Stromal cell of bone marrow (primary cell): ENCODE measurements at places on chromosomes 6 and 20.

DNA sequence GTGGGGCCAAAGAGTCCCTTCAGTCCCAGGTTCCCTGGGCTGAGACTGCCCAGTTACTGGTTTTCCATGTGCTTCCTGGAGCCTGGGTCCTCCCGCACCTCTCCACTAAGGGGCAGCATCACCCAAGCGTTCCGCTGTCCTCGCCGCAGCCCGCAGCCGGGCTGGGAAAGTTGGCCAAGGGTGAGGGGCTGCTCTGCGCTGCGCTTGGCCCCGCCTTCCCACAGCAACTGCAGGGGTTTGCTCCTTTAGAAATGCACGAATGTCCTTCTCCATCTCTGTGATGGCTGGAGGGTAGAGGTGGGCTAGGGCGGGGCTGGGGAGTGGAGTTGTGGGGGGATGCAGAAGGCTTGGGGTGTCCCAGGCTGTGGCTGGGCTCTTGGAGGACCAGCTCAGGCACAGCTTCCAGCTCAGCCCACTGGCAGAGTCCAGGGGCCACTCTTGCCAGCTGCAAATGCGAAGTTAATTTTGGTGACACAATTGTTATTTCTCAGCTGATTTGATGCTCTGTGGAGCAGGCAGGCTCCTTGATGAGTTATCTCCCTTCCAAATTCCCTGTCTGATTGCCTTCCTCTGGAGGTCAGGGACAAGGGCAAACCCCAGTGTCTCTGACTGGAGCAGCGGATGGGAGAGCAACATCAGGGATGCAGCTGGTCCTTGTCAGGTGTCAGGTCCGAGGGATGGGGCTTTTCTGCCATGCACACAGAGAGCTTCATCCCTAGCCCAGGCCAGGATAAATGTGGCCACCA lies 63.2 kb downstream of the NOL4L start:
- DNase-seq = peak; percentile 18

DNA sequence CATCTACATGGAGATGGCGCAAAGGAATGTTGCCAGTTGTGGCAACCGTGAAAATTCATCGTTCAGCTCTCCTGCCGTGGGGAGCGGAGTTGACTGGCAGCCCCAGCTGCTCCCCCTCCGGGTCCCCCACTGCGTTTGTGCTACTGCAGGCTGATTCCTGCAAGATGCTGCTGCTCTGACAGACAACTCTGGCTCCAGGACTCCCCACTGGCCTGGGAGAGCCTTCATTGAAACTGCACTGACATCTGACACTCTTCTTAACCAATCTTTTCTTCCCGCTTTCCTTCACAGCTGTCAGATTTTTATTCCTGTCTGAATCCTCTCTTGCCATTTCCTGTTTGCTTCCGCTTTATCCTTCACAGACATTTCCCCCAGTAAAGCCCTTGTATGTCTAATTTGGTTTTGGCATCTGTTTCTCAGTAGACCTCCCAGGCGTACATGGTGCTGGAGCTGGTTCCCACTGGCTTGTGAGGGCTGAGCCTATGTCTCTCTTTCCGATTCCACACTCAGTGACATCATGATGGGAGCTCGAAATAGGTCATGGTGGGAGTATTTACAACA lies 9.5 kb upstream of the ATRN start:
- peak; percentile 3 for DNase-seq

DNA sequence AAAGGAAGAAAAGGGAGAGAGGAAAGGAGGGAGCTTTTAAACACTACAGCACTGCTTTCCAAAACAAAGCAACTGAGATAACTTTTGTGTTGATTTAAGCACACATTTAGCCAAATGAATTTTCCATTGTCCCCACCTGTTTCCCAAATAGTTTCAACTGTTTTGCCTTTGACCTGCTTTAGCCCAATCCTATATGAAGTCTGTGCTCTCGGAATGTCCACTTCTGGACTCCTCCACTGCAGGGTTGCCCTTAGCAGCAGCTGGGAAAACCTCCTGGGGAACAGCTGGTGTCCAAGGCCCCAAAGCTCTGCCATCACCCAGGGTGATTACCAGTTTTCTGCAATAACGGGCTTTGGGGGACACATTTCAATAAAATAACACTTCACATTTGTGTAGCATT lies 44.9 kb upstream of the PKHD1 start:
- DNase-seq = no peak

GRCh38 chr20:51514249-51514648 lies 28.3 kb downstream of the NFATC2 start:
- no peak for DNase-seq

DNA sequence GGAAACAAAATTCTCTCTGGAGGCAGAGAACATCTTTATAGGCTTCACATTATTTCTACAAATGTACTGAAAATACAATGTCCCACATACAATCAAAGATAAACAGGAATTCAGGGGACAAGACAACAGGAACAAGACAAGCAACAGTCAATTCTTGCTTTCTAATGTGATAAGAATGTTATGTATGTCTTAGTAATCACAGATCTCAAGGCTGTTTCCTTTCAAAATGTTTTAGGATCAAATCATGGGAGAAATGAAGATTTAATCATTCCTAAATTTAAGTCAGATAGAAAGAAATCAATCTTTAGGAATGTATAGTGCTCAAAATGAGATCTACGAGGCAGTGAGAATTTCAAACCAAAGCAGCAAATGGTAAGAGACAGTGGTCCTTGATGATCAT lies 32.1 kb downstream of the NEDD9 start:
- no peak for DNase-seq

DNA sequence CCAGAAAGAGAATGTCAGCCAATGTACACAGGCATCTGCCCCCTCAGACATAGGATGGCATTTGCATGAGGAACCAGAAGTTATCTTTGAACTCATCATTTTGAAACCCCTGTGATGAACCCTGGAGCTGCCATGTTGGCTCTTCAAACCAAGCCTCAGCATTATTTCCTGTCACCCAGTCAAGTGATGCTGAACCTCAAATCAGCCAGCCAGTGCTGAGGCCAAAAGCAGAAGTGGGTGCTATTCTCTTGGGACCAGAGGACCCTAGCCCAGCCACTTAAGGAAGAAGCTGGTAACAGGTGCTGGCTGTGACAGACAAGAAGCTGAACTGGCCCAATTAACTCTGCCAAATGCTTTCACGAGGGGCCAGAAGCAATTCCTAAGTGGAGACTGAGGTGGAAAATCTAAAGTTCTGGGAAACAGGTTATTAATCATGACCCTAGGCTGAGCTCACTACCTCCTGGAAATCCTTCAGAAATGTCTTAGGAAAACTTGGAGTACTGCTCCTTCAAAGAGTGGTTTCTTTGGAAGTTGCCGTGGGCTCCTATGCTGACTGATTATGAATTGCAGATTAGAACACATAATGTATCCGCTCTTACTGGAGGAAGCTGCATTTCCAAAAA lies 4.0 kb downstream of the PKIG start:
- no peak for DNase-seq

- DNase-seq = no peak
These were observed 3.6 kb upstream of the HINT3 start for GRCh38 chr6:125952764-125953501.

DNA sequence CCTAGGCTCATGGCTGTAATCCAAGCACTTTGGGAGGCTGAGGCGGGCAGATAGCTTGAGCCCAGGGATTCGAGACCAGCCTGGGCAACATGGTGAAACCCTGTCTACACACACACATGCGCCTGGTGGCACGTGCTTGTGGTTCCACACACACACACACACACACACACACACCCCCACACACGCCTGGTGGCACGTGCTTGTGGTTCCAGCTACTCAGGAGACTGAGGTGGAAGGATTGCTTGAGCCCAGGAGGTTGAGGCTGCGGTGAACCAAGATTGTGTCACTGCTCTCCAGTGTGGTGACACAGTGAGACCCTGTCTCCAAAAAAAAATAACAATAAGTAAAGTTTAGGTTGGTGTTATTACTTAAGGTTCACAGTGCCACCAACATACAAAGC lies 165.8 kb downstream of the ZFAND3 start:
- DNase-seq = no peak

- no peak for DNase-seq
These were observed 161.7 kb downstream of the CDH4 start for GRCh38 chr20:61413752-61414151.

- DNase-seq = peak; percentile 76
These were observed 103.2 kb upstream of the DUSP22 start for GRCh38 chr6:188821-189655.

- DNase-seq = no peak
These were observed 17.7 kb downstream of the SRXN1 start for GRCh38 chr20:635028-635892.

DNA sequence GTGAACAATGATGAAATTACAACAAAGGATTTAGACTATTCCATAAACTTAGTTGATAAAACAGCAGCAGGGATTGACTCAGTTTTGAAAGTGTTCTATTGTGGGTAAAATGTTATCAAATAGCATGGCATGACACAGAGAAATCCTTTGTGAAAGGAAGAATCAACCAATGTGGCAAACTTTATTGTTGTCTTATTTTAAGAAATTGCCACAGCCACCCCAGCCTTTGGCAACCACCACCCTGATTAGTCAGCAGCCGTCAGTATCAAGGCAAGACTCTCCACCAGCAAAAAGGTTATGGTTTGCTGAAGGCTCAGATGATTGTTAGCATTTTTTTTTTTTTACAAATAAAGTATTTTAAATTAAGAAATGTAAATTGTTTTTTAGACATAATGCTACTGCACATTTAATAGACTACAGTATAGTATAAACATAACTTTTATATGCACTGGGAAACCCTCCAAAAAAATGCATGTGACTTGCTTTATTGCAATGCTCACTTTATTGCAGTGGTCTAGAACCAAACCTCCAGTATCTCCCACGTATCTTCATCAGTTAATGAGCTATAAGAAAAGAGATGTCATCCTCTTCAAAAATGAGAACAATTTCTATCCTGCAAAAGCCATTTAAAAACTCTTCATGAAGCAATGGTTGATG lies 162.7 kb downstream of the SOBP start:
- DNase-seq = no peak

DNA sequence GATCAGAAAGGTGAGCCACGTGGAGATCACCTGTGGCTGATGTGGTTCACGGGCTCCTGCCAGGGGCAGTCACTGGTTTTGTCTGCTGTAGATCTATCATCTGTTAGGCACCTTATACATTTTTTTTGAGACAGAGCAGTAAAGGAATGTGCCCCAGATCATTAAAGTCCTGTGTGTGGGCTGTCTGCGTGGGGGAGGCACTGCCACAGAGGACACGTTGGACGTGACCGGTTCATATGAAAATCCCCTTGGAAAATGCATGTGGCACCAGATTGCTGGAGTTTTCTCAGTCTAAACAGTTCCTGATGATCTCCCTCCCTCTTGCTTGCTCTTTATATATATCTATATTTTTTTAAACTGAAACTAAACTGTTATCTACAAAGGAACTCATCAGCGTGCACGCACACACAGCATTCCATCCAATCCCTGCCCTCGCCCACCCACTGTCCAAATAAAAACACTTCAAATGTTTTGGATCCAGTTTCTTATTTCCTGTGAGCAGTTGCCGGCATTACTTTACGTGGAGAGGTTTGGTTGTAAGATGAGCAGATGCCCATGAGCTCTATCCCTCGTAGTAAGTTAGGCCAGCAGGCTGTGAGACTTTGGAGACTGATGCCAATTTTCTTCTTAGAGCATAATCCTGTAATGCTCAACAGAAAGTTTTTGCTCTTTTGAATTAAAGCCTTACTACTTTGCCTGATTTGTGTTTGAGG lies 161.6 kb upstream of the EXOC2 start:
- DNase-seq = no peak

GRCh38 chr20:64076061-64076997 lies 3.0 kb downstream of the RGS19 start:
- no peak for DNase-seq

- DNase-seq = no peak
These were observed 3.9 kb upstream of the ZBTB9 start for GRCh38 chr6:33450434-33450833.

- no peak for DNase-seq
These were observed 151.5 kb downstream of the CFAP61 start for GRCh38 chr20:20203784-20204183.

DNA sequence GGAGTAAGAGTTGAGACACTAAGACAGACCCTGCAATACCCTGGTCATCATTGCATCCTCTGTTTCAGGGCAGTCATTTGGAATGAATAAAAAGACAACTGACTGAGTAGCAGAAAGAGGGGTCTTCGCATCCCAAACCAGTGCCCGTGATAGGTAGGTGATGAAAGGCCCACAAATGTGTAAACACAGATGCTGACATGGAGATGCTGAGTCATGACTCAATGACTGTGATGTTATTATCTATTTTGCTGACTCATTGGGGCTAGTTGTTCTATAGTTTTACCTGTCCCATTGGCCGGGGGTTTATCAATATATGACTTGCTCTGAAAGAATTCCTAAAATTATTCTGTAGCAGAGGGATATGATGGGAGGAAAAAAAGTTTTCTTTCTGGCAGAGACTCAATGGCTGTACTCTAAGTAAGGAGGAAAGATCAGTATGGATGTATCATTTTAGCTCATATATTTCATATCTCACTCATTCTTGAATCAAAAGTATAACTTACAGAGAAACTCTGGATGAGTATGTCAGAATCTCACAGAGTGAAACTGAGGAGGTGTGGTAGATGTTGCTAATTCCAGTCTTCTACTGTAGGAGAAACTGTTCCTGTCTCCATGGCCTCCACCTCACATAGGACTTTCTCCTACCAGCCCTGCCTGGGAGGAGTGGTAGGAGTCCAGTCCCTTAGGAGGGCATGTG lies 119.9 kb upstream of the PREP start:
- DNase-seq = no peak

GRCh38 chr20:38000293-38000692 lies 33.0 kb downstream of the TTI1 start:
- no peak for DNase-seq

DNA sequence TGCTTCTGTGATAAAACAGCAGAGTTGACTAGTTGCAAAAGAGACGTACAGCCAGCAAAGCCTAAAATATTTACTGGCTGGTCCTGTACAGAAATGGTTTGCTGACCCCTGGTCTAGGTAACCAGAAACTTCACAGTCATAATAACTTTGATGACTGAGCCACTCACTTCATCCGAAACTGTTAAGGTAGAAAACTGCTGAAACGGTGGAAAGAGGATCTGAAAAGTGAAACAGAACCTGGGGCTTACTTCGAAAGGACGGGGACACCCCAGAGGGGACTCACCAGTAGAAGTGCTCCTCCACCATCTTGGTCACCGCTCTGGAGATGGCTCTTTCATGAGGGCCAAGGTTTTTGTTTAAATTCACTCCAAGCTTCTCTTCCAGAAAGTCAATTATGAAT lies 16.4 kb downstream of the FAXC start:
- DNase-seq = no peak

GRCh38 chr6:20541382-20541781 lies 7.1 kb downstream of the CDKAL1 start:
- DNase-seq = no peak

GRCh38 chr6:113403966-113404595 lies 453.1 kb upstream of the MARCKS start:
- DNase-seq = no peak

DNA sequence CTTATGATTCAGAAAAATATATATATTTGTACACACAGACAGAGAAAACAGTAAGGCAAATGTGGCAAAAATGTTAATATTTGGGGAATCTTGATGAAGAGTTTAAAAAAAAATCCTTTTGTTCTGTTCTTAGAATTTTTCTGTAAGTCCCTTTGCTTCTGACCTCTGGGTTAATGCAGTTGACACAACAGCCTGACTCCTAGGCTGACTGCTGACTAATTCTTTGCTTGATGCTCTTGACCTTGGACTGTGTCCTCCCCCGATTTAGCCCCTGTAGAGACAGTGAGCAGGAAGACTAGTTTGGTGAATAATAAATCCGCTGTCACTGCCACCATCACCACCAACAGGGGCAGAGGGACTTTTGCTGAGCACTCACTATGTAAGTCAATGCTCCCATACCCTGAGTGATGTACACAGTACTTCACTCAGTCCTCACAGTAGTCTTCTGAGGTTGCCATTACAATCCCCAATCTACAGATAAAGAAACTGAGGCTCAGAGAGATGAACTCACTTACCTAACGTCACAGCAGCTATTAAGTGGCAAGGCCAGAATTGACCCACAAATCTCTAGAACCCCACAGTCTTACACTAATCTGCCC lies 71.7 kb downstream of the SNX5 start:
- DNase-seq = no peak
